MCF 10A (cell line): ENCODE measurements at places on chromosomes 7 and 10. TPM values are rescaled to one million over a fixed set of nuclear protein-coding genes. Genes with fewer than 3 reads are reported as not detected.

Gene TEX36
- not detected in 2 replicates for total RNA-seq

Gene RNF148
- 0.63 and 0.96 TPM in 2 replicates for total RNA-seq

Gene PON1
- total RNA-seq = not detected in 2 replicates

Gene ANXA8L1
- total RNA-seq = 21.9 and 31.7 TPM in 2 replicates

Gene OR2A7
- total RNA-seq = 10.0 and 13.6 TPM in 2 replicates

Gene TAS2R4
- 2.5 and 3.5 TPM in 2 replicates for total RNA-seq

Gene ANKRD30A
- not detected in 2 replicates for total RNA-seq

Gene CLCN1
- total RNA-seq = not detected in 2 replicates

Gene NOS3
- 0.20 and 0.30 TPM in 2 replicates for total RNA-seq
